ENCODE measurements at places on chromosomes 3 and 15. TPM values are rescaled to one million over a fixed set of nuclear protein-coding genes. Genes with fewer than 3 reads are reported as not detected.

- no peak for DNase-seq
- H3K4me1 ChIP-seq: no peaks in the 10 kb centered on the region
- no peak overlapping the region for H3K27ac ChIP-seq
These were observed 225.1 kb upstream of the NDN start for GRCh38 chr15:23912191-23912590.

- H3K36me3 ChIP-seq: peaks cover 9% of the 10 kb centered on the region
- H3K4me3 ChIP-seq: no peak overlapping the region
- no peaks in the 10 kb centered on the region for H3K27me3 ChIP-seq
- no peak for DNase-seq
- H3K4me1 ChIP-seq: peaks cover 7% of the 10 kb centered on the region
These were observed 30.4 kb downstream of the SLC24A1 start for GRCh38 chr15:65651831-65652749.

DNA sequence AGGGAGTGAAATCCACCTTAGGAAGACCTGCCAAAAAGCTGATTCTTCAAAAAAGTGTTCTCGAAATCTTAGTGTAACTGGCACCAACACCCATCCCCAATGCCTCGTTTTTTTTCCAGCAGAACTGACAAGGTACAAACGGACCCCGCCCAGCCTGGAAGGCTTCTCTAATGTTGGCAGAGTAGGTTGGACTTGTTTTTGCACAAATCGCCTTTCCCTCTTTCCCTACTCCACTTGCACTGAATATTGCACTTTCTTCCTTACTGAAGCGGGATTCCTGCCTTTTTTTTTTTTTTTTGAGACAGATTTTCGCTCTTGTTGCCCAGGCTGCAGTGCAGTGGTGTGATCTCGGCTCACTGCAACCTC, 544 bp upstream of the TIMMDC1 start:
- DNase-seq: no peak
- H3K27ac ChIP-seq: peak overlapping the region; percentile 94
- H3K4me3 ChIP-seq: peak overlapping the region; percentile 70
- no peaks in the 10 kb centered on the region for H3K4me1 ChIP-seq

- H3K27me3 ChIP-seq: no peaks in the 10 kb centered on the region
- H3K4me3 ChIP-seq: peak overlapping the region; percentile 73
- H3K27ac ChIP-seq: peak overlapping the region; percentile 75
- H3K36me3 ChIP-seq: peaks cover under 1% of the 10 kb centered on the region
- DNase-seq: no peak
- peaks cover 60% of the 10 kb centered on the region for H3K4me1 ChIP-seq
These were observed 742 bp upstream of the SEMA7A start for GRCh38 chr15:74434263-74435136.

DNA sequence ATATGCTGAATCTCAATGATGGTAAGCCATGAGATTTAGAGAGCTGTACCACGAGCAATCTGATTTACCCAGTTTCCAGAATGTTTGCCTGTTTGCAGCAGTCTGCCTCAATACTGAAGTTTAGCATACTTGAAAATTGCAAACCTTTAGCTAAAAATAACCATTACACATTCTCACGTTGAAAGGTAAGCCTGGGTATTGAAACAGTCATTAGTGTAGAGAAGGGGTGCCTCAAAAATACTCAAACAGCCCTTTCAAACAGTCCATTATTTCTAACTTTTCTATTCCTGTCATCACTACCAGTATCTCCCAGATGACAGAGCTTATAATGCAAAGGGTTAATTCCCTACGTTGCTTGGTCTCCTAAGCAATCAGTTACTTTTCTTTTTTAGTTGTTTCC, 111.8 kb upstream of the MBNL1 start:
- no peak for DNase-seq
- no peaks in the 10 kb centered on the region for H3K36me3 ChIP-seq
- no peak overlapping the region for H3K27ac ChIP-seq
- no peaks in the 10 kb centered on the region for H3K4me1 ChIP-seq
- no peaks in the 10 kb centered on the region for H3K27me3 ChIP-seq

Gene P2RY14
- total RNA-seq: not detected

Gene EEF1AKMT4
- 17.0 TPM for total RNA-seq
